ENCODE measurements at places on chromosomes 5 and 9.

DNA sequence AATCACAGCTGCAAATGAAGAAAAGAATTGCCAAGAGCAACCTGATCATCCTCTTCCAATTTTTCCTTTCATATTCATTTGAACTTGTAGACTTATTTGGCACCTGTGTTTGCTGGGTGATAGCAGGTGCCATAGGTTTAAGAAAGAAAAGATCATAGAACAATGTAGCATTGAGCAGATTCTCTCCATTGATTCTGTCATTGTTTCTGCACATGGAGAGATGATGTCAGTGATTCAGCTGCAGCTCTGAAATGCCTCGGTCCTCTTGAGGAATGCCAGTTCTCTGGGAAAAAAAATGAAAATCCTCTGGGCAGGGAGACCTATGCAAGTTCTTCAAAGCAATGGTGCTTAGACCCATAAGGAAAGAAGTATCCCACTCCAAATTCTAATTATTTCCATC lies 418.1 kb upstream of the KLF4 start:
- no peak for DNase-seq

- DNase-seq, result no peak
Measured at GRCh38 chr9:78547831-78548230, 250.9 kb downstream of the PSAT1 start.

DNA sequence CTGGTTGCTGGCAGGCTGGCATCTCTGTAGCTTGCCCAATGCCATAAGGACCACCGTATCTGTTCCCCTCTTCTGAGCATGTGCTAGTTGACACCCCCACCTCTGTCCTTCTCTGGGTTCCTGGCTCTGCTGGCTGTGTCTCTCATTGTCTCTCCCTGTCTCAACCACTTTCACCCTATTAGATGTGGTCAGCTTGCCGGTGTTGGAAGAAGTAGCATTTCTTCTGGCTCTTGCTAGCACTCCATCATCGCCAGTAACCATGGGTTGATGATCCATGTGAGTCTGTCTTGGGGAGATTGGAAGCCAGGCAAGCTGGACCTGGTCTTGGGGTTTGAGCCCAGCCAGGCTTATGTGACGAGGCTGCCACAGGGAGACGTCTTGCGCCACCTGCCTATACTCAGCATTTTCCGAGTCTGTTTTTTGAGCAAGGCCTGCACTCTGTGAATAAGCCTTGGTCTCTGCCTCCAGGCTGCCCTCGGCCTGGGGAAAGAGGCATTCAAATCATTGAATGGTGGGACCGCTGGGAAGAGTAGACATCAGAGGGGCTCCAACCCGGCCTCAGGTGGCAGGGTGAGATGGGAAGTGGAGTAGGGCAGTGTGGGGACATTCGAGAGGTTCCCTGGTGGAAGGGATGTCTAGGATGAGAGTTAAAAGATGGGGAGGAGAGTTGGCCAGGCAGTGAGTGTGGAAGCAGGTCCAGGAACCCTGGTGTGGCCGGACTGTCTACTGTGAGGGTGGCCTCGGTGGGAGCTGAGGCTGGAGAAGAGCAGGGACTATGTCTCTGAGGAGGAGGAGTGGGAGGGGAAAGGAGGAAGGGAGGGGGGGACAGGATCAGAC lies 74.3 kb downstream of the ZNF618 start:
- no peak for DNase-seq

- DNase-seq, result no peak
Measured at GRCh38 chr5:93607367-93608258, 24.6 kb downstream of the NR2F1 start.

- DNase-seq, result no peak
Measured at GRCh38 chr9:8382266-8382665, 582.7 kb upstream of the DMAC1 start.

DNA sequence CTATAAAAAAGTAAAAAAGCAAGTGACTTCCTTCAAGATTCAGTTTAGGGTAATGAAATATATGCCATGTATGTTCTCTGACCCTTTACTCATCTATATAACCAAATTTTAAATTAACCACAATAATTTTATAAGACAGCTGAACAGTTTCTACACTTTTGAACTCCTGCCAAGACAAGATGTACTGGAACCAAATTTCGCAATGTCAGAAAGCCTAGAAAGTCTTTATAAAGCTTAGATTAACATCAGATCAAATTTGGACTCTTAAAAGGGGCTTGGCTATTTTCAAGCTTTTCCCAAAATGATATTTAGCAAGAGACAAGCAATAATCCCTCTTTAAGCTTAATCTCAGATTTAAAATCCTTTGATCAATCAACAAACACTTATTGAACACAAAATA lies 362.6 kb downstream of the PTPRD start:
- no peak for DNase-seq

Measured in left cardiac atrium (tissue), 4 donors.